Activated CD8-positive, alpha-beta T cell treated with anti-CD3 and anti-CD28 coated beads for 36 hours (primary cell): ENCODE measurements at places on chromosomes 2 and 18. TPM values are rescaled to one million over a fixed set of nuclear protein-coding genes. Genes with fewer than 3 reads are reported as not detected.

GRCh38 chr2:88265352-88266303 is 95.5 kb downstream of the THNSL2 start:
- H3K4me1 ChIP-seq = peaks cover 6% of the 10 kb centered on the region
- peaks cover 11% of the 10 kb centered on the region for H3K27me3 ChIP-seq
- peak overlapping the region; percentile 66 for H3K27ac ChIP-seq
- H3K36me3 ChIP-seq = no peaks in the 10 kb centered on the region

- no peak overlapping the region for H3K4me3 ChIP-seq
- H3K36me3 ChIP-seq = peaks cover 18% of the 10 kb centered on the region
- no peaks in the 10 kb centered on the region for H3K27me3 ChIP-seq
- no peak overlapping the region for H3K27ac ChIP-seq
These were observed 8.5 kb downstream of the CHST10 start for GRCh38 chr2:100408941-100409340.

DNA sequence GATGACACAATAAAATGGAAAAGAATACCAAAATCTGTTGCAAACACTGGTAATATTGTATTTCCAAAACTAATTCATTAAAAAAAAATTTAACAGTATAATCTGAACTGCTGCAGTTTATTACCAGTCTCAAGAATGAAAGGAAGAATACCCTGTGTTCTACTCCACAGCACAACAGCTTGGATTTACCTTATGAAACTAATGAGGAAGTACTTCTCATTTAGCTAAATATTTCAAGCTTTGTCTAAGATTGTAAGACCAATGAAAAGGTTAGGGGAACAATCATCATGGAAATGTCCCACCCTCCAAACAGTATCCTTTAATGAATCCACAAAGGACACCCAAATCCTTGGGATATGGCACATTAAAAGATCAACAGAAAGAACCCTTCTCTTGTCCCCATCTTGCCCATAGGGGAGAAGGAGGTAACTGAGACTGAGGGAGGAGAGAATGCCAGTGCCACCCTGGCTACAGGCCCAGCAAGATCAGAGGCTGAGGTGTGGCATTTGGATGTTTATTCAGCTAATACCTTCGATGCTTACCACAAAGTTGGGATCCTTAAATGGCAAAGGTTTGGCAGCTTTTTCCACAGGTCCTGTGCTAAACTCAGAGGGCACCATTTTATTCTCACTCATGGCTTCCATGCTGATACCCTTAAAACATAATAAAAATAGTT is 17.7 kb downstream of the INO80C start:
- no peak overlapping the region for H3K27ac ChIP-seq
- peaks cover 11% of the 10 kb centered on the region for H3K36me3 ChIP-seq
- no peak for DNase-seq
- H3K27me3 ChIP-seq = no peaks in the 10 kb centered on the region

Gene VWA3B
- total RNA-seq = not detected

Gene NPAS2
- 15.2 TPM for total RNA-seq

Gene KCNG2
- total RNA-seq = not detected

Gene INHA
- not detected for total RNA-seq

Gene ANTXR1
- total RNA-seq = 0.05 TPM

Gene FSIP2
- total RNA-seq = not detected

Gene RHBDD1
- total RNA-seq = 34.3 TPM

GRCh38 chr2:505941-506340 is 171.3 kb downstream of the TMEM18 start:
- no peaks in the 10 kb centered on the region for H3K36me3 ChIP-seq
- DNase-seq = no peak
- H3K27me3 ChIP-seq = no peaks in the 10 kb centered on the region
- no peak overlapping the region for H3K4me3 ChIP-seq

GRCh38 chr2:64629875-64630274 is 23.8 kb downstream of the SERTAD2 start:
- no peak overlapping the region for H3K4me3 ChIP-seq
- no peak overlapping the region for H3K27ac ChIP-seq
- peaks cover 2% of the 10 kb centered on the region for H3K4me1 ChIP-seq
- H3K36me3 ChIP-seq = peaks cover 19% of the 10 kb centered on the region
- no peak for DNase-seq
- H3K27me3 ChIP-seq = no peaks in the 10 kb centered on the region

Gene RTP5
- 0.29 TPM for total RNA-seq

Gene ERBB4
- not detected for total RNA-seq

DNA sequence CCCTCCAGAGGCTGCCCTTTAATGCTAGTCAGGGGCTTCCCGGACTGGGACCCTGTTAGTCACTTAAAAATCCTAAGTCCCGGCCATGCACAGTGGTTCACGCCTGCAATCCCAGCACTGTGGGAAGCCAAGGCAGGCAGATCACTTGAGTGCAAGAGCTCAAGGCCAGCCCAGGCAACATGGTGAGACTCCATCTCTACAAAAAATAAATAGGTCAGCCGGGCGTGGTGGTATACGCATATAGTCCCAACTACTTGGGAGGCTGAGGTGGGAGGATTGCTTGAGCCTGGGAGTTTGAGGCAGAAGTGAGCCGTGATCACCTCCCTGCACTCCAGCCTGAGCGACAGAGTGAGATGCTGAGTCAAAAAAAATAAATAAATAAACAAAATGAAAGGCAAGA is 17.2 kb upstream of the KCNG2 start:
- H3K4me1 ChIP-seq = no peaks in the 10 kb centered on the region
- H3K36me3 ChIP-seq = no peaks in the 10 kb centered on the region
- H3K4me3 ChIP-seq = no peak overlapping the region
- H3K27me3 ChIP-seq = peaks cover 10% of the 10 kb centered on the region
- no peak for DNase-seq
- H3K27ac ChIP-seq = no peak overlapping the region

DNA sequence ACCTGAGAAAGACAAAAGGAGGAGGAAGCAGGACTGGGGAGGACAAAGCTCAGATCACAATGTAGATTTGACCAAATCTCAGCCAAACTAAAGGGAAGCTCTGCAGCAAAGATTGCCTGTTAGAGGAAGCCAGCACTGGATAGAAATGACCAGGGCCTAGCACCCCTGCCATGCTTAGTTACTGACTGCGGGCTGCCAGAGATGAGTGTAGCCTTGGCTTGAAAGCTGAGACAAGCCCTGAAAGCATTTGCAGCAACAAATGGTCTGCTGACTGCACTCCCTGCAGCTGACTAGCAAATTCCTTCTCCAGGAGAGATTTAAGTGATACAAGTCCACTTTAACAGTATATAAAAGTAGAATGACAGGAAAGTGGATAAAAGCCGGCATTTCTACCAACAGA is 140.9 kb upstream of the CRIM1 start:
- H3K27me3 ChIP-seq = no peaks in the 10 kb centered on the region
- H3K27ac ChIP-seq = no peak overlapping the region
- no peak overlapping the region for H3K4me3 ChIP-seq
- DNase-seq = no peak

Gene NT5DC4
- not detected for total RNA-seq

- no peak overlapping the region for H3K4me3 ChIP-seq
- no peaks in the 10 kb centered on the region for H3K27me3 ChIP-seq
- DNase-seq = no peak
- H3K27ac ChIP-seq = no peak overlapping the region
- no peaks in the 10 kb centered on the region for H3K4me1 ChIP-seq
- H3K36me3 ChIP-seq = no peaks in the 10 kb centered on the region
These were observed 245.6 kb upstream of the CDH2 start for GRCh38 chr18:28422577-28422976.

Gene POTEI
- not detected for total RNA-seq

DNA sequence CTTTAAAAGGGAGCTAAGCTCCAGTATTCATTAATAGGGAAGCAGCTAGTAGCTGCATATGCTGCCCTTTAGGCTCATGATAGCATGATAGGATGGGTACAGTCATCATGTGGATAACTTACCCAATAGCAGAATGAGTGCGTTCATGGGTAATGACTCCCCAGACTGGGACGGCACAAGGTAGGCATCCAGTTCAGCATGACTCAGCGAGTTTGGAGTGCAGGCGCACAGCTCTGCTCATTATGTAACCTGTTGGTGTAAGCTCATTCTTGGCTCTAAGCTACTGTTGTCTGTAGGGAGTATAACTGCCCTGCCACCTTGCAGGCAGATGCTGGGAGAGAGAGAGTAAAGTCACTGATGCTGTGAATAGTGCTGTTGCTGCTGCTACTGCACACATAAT is 209.2 kb upstream of the SYT4 start:
- no peak overlapping the region for H3K4me3 ChIP-seq
- no peaks in the 10 kb centered on the region for H3K4me1 ChIP-seq
- H3K36me3 ChIP-seq = no peaks in the 10 kb centered on the region

DNA sequence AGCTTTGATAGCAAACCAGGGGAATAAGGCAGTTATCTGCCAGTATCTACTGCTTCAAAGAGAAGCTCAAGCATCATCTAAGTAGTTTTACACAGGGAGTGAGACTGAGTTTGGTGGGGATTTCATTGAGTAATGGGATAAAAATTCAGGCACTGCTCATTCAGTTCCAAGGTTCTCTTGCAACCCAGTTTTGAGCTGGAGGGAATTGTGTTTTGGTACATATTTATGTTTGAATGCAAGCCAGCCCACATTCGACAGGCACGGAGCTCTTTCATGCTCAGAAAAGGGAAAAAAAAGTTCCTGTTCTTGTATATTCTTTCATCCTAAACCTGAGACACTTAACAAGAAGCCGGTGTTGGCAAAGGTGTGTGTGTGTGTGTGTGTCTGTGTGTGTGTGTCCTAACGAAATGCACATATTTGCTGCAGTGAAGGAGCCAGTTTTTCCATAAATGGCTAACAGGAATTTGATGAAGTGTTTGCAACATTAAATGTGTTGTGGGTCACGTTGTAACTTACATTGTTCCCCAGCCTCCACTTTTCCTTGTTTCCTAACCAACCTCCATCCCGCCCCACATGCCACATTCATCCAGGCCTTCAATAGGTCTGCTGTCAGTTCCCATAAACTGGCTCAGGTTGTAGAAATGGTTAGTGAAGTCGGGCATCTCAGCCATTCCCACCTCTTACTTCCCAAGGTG is 311.1 kb downstream of the TXNL1 start:
- H3K36me3 ChIP-seq = no peaks in the 10 kb centered on the region
- DNase-seq = no peak
- no peaks in the 10 kb centered on the region for H3K4me1 ChIP-seq

- H3K4me1 ChIP-seq = peaks cover 26% of the 10 kb centered on the region
- DNase-seq = peak; percentile 69
- H3K27me3 ChIP-seq = peaks cover 2% of the 10 kb centered on the region
These were observed 749 bp upstream of the PTMA start for GRCh38 chr2:231707625-231707926.

DNA sequence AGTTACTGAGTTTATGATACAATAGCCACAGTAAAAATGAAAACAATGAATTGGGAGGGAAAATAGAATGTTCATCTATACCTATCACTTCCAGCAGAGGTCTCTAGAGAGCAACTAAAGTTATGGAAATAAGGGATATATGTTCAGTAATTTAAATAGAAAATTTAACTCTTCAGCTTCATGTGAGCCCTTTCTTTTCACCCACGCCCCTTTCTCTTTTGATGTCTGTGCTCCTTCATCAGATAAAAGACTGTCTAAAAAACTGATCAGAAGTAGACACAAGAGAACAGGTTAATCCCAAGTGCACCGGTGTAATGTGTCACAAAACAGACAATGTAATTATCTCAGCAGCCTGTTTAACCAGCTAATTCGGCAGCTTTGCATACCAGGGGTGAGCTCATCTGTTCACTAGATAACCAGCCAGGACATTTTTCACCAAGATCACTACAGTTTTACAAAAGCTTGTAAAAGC is 238.5 kb upstream of the ERBB4 start:
- H3K4me1 ChIP-seq = peaks cover 3% of the 10 kb centered on the region
- no peaks in the 10 kb centered on the region for H3K36me3 ChIP-seq
- H3K4me3 ChIP-seq = no peak overlapping the region

Gene BCS1L
- 69.6 TPM for total RNA-seq

DNA sequence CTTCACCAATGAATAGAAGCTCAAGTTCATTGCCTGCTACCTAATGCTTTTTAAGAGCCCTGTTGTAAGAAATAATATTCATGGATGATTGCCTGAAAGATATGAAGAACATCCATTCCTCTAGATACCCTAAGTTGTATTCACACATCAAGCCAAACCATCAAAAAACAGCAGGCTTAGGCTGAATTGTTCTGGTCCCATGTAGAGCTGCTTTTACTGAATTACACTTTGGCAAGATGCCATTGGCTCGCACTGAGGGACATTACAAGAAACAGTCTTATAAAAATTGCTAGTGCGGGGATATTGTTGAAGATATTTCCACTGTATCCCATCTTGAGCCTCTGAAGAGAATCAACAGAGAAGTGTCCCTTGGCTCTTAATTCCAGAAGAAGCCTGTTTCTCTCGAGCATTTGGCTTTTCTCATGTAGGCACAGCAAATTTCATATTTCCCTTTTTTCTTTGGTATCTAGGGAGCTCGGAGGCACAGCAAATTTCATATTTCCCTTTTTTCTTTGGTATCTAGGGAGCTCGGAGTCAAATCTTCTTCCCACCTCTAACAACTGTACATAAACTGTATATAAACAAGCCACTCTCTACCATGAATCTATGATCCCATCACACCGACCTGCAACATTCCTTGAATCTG is 107.5 kb downstream of the COLEC12 start:
- H3K27me3 ChIP-seq = peaks cover 4% of the 10 kb centered on the region
- no peak for DNase-seq
- no peak overlapping the region for H3K4me3 ChIP-seq

- no peak overlapping the region for H3K27ac ChIP-seq
- peak; percentile 4 for DNase-seq
- no peaks in the 10 kb centered on the region for H3K4me1 ChIP-seq
- no peaks in the 10 kb centered on the region for H3K27me3 ChIP-seq
- no peak overlapping the region for H3K4me3 ChIP-seq
These were observed 341.6 kb upstream of the VWC2L start for GRCh38 chr2:214069254-214069653.

DNA sequence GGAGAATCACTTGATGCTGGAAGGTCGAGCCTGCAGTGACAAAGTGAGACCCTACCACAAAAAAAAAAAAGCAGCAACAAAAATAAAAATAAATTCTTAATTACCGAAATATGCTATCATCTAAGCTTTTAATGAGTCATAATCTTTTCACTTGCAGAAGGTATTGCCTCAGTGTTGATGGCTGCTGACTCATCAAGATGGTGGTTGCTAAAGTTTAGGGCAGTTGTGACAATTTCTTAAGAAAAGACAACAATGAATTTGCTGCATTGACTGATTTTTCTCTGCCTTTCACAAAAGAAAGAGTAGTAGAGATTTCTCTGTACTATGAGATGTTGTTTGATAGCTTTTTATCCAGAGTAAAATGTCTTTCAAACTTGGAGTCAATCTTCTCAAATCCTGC is 1809.0 kb downstream of the SUCLG1 start:
- H3K36me3 ChIP-seq = no peaks in the 10 kb centered on the region
- H3K4me3 ChIP-seq = no peak overlapping the region
- H3K27ac ChIP-seq = no peak overlapping the region
- no peak for DNase-seq

Gene SLC38A11
- total RNA-seq = not detected

DNA sequence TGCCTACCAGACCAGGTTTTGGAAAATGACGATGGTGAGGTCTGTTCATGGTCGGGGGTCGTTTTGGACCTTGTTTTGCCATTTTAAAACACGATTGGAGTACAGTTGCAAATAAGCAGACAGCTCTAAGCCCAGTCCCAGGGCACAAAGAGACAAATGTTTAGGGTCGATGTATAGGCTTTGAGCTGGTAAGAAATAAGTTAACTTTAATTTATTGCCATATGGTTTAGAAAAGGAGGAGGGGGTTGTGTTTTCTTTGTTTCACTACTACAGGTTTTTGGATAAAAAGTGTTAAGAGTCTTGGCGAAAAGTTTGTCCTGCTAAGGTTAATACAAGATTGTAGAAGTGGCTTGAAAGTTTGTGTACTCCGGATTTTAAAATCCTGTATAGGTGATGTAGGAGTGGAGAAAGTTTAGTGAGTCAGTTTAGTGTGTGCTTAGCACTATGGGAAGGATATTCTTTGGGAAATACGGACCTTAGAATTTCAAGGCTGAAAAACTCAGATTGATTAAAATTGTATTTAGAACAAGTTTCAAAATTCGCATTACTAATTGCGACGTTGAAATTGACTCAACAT is 1.3 kb downstream of the KCMF1 start:
- peaks cover 42% of the 10 kb centered on the region for H3K4me1 ChIP-seq
- DNase-seq = no peak
- peak overlapping the region; percentile 97 for H3K27ac ChIP-seq
- H3K36me3 ChIP-seq = peaks cover 46% of the 10 kb centered on the region
